ENCODE measurements at places on chromosomes 1 and 21.
A peak's percentile ranks its signal among the peaks of the same experiment; 100 is the strongest.

- no peak for DNase-seq
These were observed 7.5 kb upstream of the PUM1 start for GRCh38 chr1:31073044-31073443.

- no peak for DNase-seq
These were observed 1.0 kb upstream of the CELA2A start for GRCh38 chr1:15455522-15455921.

DNA sequence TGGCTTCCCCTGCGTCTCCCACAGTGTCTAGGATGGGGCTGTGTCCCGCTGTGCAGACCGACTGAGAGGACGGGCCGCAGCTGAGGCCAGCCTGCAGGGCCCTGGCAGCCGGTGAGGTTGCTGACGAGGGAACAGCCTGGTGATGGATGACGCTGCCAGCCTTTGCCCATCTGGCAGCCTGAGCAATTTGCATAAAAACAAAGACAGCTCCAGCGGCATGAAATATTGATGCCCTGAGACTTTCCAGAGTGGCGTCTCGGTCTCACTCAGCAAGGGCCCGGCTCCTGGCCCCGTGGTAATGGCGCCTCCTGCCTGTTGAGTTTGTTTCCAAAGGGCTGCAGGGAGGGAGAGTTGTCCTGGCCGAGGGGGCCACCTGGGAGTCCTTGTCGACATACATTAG is 19.1 kb upstream of the KCNA10 start:
- no peak for DNase-seq

DNA sequence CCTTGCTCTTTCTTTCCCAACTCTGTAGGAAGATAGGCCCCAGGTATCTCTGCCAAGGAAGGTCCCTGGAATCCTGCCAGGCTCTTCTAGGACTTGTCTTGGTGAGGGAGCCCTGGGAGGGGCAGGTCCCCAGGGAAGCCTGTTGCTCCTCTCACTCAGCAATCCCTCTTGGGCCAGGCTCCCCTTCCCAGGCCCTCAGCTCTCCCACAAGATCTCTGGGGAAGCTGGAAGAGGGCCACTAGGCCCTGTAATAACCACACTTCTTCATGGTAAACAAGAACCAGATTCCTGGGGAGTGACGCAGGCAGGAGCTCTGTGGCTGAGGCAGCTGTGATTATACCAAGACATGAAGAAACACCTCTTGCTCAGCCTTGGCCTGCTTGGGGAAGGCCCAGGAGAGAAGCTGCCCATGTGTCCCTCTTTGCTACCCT is 9.9 kb upstream of the MAPKAPK2 start:
- no peak for DNase-seq

DNA sequence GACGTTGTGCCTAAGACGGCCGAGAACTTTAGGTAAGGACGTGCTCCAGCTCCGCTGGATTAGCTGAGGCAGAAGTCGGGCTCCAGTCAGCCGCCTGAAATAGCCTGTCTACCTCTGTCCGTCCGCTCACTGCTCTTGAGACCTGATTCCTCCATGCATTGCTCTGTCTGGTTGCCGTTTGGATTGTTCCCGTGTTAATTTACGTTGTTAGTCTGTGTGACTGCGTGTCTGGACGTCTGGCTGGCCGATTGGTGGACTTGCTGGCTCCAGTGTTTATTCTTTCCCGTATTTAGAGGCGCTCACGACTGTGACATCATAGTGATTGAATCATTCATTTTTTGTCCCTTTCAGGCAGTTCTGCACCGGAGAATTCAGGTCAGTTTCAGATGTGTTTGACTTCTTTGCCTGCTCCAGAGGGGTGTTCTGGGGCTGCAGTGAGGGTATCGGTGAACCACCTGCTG is 684 bp downstream of the PPIH start:
- DNase-seq: no peak

DNA sequence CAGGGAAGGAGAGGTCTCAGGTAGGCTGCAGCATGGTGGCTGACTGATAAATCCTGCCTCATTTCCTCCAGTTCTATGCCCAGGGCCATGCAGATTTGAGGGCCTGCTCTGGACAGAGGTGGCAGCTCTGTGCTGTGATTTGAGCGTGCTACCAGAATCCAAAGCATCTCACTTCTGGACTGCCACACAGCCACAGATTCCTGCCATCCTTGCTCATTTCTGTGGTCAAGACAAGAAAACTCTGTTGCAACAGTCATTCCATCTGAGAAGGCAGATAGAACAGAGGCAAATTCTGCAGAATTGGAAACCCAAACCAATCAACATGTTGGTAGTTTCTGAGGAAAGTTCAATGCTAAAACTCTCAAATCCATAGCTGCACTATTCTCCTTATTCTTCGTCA is 102.8 kb upstream of the GALNT2 start:
- no peak for DNase-seq

- no peak for DNase-seq
These were observed 48.6 kb upstream of the PTGFRN start for GRCh38 chr1:116861137-116861536.

- no peak for DNase-seq
These were observed 107.7 kb downstream of the ADSS2 start for GRCh38 chr1:244344001-244344400.

- DNase-seq: peak; percentile 56
These were observed 58.4 kb upstream of the COL6A1 start for GRCh38 chr21:45923146-45923545.

GRCh38 chr1:28819020-28819419 is 7.0 kb downstream of the OPRD1 start:
- DNase-seq: no peak

DNA sequence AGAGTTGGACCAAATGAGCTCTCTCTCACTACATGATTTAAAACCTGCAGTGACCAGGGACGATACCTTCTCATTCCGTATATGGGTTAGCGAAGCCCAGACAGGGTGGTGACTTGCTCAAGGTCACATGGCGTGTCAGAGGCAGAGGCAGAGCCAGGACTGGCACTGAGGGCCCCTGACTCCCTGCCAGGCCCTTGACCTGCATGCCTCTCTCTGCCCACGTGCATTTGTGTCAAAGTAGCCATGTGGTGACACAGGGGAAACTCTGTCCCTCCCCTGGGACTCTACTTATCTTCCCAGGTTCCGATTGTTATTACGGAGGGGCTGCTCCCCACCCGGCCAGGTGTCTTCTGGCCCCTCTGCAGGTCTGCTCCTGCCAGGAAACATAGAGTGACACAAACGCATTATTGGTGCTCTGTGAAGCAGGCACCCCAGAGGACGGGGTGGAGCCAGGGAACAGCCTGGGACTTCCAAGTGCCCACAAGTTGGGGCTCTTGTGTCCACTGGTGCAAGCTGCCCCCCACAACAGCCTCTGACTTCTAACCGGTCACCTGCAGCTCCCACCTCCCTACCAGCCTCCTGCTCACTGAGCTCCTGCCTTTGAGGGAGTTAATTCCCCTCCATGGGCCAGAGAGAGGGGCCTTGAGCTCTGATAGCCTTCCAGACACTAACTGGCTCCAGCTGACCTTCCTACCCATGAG is 7.3 kb upstream of the TINAGL1 start:
- no peak for DNase-seq

- no peak for DNase-seq
These were observed 20.8 kb downstream of the MAB21L3 start for GRCh38 chr1:116131866-116132605.

Measured in SK-N-SH (cell line).